ENCODE measurements at places on chromosomes 12 and 14.

- no peak for DNase-seq
Observed at GRCh38 chr12:3371018-3371417, 120.0 kb upstream of the PRMT8 start.

DNA sequence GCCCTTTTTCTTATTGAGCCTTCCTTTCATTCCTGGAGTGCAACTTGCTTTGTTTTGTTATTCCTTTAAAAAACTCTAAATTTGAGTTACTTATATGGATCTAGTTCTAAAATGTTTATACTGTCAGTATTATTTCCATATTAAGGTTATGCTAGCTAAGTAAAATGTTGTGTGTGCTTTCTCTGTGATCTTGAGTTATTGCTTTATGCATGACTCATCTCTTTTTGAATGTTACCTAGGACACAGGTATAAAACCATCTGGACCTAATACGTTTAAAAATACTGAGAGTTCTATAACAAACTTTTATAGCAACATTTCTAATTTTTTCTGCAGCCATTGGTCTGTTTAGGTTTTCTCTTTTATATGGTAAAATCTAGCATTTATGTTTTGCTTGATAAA lies 132.8 kb upstream of the LGR5 start:
- no peak for DNase-seq

DNA sequence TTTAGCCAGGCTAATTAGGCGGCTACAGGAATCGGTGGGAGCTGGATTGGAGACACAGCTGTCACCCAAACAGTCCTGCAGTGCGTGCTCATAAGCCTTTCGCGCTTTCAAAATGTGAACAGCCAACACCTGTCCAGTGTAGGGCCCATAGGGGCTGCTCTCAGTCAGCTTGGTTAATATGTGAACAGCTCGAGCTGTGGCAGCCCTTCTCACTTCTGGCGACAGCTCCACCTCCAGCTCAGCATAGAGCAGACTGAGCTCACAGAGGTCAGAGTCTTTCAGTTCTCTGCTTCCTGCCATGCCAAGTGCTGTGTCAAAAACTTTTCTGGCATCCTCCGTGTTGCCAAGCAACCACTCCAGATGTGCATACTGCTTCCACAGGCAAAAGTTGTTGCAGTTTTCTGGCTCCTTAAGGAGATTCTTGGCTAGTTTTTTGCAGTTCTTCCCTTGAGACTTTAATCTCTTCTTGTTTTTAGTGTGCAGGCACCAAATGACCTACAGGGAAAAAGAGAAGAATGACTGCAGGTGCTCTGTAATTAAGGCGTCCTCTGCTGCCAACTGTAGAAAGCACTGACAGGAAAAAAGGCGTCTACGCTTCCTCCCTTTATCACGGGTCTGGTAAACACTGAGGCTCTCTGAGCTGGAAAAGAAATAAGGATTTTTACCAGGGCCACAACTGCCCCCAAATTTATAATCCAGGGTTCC lies 32.5 kb downstream of the PSMC1 start:
- no peak for DNase-seq

DNA sequence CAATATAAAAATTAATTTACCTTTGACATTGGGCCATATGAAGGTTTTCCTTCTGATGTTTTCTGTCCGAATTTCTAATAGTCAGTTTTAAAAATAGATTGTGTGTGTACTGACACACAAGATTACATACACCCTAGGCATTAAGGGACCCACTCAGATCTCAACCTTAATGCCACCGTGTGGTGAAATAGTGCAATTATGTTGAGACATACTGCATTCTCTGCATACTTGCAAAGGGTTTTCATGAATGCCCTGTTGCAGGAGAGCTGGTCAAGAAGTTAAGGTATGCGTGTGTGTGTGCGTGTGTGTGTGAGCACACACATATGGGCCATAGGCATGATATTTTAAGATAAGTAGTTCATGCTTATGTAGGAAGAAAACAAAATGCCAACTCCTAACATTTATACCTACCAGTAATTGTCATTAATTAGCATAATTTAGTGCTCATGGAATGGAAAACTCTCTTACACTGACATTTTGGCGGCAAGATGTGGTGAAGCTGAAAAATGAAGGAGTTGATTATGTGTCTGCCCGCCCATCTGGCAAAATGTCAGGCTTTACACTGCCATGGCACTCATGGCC lies 58.8 kb downstream of the PIK3C2G start:
- peak; percentile 91 for DNase-seq

- DNase-seq = no peak
Observed at GRCh38 chr14:53792909-53793308, 163.7 kb downstream of the BMP4 start.

DNA sequence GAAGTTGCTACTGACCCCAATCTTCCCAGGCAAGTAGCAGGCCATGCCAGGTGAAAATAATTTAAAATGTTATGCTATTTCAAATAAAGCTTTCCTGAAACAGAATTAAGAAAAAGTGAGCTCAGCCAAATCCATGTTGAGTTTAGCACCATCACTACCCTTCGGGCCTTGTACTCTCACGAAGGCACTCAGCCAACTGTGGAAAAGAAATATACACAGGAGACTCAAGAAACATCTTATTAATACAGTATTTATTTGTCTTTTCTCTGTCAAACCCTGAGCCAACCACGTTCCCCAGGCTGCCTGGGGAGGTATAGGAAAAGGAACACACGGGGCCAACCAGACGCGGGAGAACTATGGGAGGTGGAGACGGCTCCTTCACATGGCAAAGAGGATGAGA lies 10.9 kb downstream of the ATP5MC2 start:
- DNase-seq = no peak

DNA sequence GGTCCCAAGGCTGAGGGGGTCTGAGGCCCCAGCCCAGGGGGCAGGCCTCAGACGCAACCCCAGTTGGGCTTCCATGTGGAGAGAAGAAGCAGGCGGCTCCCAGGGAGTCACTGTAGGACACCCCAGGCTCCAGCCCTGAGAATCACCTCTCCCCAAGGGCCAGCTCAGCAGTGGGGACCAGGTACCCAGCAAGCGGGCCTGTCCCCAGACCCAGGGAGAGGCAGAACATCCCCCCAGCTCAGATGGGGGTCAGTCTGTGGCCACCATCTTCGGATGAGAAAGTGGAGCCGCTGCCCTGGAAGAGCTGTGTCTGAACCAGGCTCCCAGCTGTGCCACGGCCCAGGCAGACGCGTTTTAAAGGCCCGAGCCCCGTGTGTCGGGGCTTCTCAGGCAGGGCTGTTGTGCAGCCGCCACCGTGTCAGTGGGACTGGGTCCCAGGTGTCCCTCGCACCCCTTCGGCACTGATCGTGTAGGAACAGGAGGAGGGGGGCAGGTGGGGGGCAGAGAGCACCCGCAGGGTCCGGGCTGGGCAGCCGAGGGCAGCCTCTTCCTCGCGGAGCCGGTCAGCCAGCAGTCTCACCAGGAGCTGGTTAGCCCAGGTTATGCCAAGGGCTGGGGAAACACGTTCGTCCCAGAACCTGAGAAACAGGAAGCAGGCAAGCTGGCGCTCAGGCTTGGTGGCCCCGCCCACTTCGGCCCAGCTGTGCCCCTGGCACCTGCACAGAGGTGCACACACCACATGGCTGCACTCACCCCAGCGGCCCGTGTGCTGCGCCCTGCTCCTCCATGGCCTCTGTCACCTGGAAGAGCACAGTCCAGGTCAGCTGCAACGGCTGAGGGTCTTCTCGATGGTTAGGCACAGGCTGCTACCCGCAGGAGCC lies 16.6 kb downstream of the XRCC3 start:
- no peak for DNase-seq

GRCh38 chr14:51035611-51036192 lies 59.2 kb downstream of the TRIM9 start:
- no peak for DNase-seq

GRCh38 chr14:23941669-23942068 lies 11.9 kb upstream of the DHRS4 start:
- no peak for DNase-seq

- DNase-seq = peak; percentile 23
Observed at GRCh38 chr14:96762650-96763049, 34.5 kb upstream of the VRK1 start.

GRCh38 chr12:24467226-24467625 lies 481.7 kb downstream of the BCAT1 start:
- no peak for DNase-seq

- no peak for DNase-seq
Observed at GRCh38 chr12:130988751-130989150, 35.0 kb downstream of the ADGRD1 start.

- no peak for DNase-seq
Observed at GRCh38 chr12:94242901-94243300, 94.5 kb downstream of the PLXNC1 start.

GRCh38 chr12:105523164-105524057 lies 192.9 kb downstream of the C12orf75 start:
- peak; percentile 77 for DNase-seq

- peak; percentile 12 for DNase-seq
Observed at GRCh38 chr12:57430112-57430930, 522 bp downstream of the R3HDM2 start.

DNA sequence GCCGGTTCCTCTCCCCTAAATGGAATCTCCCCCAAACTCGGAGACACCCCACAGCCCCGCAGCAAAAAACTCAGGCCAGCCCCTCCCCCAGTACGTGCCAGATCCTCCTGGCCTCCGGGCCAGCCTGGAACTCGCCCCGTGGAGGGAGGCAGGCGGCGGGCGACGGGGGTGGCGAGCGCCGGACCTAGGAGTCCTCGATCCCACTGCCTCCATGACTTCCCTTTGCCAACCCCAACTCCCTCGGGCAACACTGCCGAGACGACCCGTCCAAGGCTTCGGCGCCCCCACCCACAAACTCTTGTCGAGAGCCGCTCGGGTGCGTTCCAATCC lies 400 bp downstream of the ADCY6 start:
- DNase-seq = no peak

DNA sequence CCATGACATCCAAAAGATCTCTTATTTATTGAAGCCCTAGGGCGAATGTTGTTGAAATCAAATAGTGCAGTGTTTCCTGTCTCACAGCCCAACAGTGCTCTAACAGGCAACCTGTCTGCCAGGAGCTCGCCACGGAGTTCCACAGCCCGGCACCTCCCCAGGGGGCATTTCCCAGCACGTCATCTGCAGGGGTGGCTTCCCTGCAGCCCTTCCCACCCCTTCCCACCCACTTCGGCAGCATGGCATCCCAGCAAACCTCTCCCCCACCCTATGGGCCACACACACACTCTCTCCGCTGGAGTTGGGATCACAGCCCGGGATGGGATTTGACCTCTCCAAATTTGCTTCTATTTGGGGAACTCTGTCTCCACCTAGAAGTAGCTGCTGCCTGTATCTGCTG lies 62.7 kb upstream of the C14orf180 start:
- DNase-seq = no peak

- peak; percentile 30 for DNase-seq
Observed at GRCh38 chr12:53427905-53428594, 4.4 kb downstream of the AMHR2 start.

GRCh38 chr12:64008596-64008995 lies 164.1 kb downstream of the SRGAP1 start:
- DNase-seq = no peak

GRCh38 chr12:9668161-9669018 lies 1.1 kb upstream of the CLEC2D start:
- DNase-seq = no peak

- no peak for DNase-seq
Observed at GRCh38 chr12:127363392-127363791, 903.6 kb upstream of the TMEM132C start.

- peak; percentile 90 for DNase-seq
Observed at GRCh38 chr12:24911271-24911791, 37.6 kb downstream of the BCAT1 start.

GRCh38 chr12:14993117-14993516 lies 20.3 kb downstream of the PDE6H start:
- DNase-seq = no peak

DNA sequence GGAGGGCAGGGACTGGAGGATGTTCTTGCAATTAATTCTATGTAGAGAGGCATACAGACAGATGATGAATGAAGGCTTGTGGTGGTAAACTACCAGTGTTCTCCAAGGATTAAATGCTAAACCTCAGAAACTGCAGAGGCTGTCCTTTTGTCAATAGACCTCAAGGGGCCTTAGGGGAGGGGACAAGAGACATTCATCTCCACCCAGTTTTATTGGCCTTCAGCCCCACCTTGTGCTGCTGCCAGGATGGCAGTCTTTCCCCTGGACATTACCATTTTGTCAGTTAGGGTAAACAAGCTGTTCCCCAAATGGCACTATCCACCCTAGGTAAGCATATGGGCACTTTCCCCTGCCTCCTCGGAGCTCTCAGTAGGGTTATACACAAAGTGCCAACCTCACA lies 4.9 kb upstream of the SMAGP start:
- no peak for DNase-seq

GRCh38 chr12:127083008-127083949 lies 1183.7 kb upstream of the TMEM132C start:
- DNase-seq = no peak

DNA sequence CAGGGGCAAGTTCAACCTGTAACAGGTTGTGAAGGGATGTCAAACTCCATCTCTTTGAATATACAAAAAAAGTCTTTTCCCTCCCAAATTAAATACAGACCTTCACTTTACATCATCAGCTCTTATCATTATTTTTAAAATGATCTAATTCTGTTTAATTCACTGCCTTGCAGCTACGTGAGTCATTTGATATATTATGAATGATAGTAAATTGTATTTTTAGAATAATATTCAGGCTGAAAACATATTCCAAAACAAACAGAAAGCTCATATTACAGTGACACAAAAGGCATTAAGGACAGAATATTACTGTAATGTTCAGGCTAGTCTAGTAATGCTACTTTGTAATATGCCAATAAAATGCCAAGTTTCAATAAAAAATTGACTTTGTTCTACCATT lies 53.3 kb downstream of the BCAT1 start:
- DNase-seq = no peak

DNA sequence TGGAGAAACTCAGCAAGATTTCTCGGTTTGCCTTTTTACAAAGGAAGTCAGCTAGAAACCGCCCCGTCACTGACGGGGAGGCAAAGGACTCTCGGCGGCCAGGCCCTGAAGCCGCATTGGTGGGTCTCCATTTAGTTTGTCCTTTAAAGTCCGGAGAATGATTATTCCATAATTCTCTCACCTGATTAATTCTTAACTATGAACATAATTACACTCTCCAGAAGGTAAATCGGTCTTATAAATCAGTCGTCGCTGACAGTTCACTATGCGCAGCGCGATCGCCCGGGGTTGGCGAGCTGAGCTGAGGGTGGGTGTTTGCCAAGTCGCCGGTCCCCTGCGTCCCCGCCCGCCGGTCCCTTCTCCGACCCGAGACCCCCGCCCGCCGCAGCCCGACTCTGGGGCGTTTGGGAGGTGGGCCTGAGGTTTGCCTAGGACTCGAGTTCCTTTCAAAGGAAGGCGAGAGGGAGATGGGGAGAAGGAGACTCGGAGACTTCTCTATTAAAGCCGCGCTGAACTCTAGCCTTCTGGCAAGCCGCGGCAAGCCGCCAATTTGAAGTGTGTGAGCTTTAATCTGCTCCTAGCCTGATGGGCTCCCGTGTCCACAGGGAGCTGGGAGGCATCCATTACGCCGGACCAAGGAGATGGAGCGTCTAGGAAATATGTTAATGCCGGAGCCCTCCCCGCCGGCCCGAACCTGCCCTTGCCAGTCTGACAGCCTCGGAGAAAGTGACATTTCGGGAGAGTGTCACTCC lies 392.9 kb downstream of the NOVA1 start:
- no peak for DNase-seq

GRCh38 chr12:75722714-75723200 lies 211.3 kb upstream of the KRR1 start:
- DNase-seq = peak; percentile 73

- DNase-seq = no peak
Observed at GRCh38 chr14:99744873-99745224, 48.4 kb upstream of the EML1 start.

GRCh38 chr12:106113824-106114446 lies 24.8 kb downstream of the NUAK1 start:
- no peak for DNase-seq
